Activated CD8-positive, alpha-beta memory T cell treated with anti-CD3 and anti-CD28 coated beads for 4 hours (primary cell): ENCODE measurements at places on chromosomes 12 and 14.

DNA sequence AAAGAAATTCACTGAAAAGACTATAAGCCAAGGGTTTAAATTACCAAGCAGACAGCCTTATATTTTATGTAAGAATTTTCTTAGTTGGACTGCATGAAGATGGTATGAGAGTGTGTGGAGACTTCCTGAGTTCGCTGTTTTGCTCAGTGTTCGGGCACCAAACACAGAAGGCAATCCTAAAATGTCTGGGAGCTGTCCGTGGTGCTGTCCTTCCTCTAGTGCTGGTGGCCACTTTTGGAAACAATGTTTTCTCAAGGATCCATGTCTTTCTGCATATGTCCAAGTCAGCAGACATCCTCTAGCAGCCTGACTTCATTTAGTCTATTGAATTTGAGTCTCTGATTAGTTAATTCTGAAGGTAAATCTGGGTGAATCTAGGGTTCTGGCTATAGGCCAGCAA, 135.8 kb downstream of the SLC8A3 start:
- DNase-seq = no peak

DNA sequence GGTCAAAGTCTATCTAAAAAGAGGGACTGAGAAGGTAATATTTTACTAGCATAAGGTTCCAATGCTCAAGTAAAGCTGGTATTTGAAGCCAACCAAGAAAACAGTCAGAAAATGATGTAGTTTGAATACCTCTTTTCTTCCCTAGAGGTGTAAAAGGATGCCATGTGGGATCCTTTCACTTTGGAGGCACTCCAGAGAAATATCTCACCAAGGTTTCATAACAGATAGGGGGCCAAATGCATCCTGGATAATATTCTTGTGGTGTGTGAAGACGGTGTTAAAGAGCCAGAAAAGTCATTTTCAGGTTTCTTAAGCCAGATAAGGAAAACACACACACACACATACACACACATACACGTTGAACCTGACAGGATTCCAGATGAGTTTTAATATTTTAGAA, 136.1 kb upstream of the PRKD1 start:
- no peak for DNase-seq

GRCh38 chr14:42011221-42011620, 404.5 kb downstream of the LRFN5 start:
- no peak for DNase-seq

- no peak for DNase-seq
These were observed 5.3 kb downstream of the KRT81 start for GRCh38 chr12:52285851-52286530.

GRCh38 chr12:110234755-110235154, 46.3 kb upstream of the ATP2A2 start:
- DNase-seq = no peak

- DNase-seq = no peak
These were observed 3.4 kb downstream of the GPR84 start for GRCh38 chr12:54360717-54361456.

DNA sequence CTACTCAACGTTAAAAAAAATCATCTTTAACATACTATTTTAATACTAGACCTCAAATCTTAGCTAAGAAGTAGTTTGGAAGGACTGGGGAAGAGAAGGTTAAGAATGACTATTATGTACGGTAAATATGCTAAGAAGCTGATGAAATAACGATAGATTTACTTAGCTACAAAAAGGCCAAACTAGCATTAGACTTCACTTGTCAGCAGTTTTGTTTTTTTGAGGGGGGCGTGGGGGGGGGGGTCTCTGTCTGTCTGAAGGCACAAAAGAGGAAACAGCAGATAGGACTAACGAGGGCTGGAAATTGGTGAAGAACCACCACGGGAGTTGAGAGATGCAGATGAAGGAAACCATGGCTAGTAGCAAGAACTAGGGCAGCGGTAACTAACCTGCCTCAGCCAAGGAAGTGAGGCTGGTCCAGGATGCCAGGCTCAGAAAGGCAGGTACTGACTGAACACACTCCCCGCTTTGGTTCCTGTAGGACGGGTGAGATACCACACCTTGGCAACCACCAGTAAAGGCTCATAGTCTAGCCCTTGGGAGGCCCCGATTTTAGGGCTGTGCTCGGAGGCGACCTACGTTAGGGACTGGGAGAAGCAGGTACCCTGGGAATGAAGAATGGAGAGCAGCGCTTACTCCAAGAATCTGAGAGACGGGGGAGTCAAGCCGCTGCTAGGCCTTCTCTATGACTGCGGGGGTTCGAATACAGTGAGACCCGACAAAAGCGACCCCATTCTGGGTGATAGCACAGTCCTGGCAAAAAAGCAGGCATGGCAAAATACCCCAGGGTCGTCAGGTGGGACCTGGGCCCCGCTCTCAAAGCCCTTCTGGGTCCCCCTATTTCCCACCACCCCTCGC, 675 bp downstream of the NEDD8 start:
- DNase-seq = no peak

GRCh38 chr12:71562676-71563595, 100.7 kb downstream of the ZFC3H1 start:
- DNase-seq = no peak

DNA sequence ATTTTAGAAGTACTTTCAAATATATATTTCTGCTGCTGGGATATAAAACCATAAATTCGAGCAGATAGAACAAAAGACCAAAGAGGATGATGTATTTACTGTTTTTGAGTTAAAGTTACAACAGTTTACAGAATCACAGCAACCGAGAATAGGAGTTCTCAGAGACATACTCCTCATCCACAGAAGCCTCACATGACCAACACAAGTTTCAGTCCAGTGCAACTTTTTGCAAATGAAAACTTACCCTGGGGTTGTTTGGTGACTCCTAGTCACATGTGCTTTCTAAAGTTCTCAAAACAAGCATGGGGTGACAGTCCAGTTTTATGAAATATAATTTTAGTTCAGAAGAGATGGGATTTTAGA, 117.1 kb downstream of the PRKCH start:
- DNase-seq = no peak

GRCh38 chr12:52907092-52907810, 2.4 kb upstream of the KRT8 start:
- no peak for DNase-seq

DNA sequence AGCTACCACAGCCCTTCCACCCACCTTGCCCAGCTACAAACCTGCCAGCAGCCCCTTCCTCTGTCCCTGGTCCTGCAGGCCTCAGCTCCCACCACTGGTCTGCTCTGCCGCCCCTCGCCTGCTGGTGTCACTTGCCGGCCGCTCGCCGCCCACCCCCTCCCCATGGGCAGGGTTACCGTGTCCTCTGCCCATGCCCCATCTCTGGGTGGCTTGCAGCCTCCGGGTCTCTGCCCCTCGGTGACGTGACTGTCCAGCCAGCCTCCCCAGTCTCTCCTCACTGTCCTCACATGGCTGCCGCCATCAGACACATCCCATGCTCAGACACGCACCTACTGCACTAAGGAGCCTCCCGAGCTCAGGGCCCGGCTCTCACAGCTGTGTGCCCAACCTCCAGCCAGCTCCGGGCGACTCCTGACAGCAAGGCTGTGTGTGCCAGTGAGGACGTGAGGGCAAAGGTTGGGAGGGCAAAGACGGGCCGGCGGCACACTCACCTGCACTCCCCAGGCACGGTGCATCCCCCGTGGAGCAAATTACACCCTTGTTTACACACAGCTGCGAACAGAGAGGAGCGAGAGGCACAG, 13.4 kb downstream of the JAG2 start:
- DNase-seq = no peak

DNA sequence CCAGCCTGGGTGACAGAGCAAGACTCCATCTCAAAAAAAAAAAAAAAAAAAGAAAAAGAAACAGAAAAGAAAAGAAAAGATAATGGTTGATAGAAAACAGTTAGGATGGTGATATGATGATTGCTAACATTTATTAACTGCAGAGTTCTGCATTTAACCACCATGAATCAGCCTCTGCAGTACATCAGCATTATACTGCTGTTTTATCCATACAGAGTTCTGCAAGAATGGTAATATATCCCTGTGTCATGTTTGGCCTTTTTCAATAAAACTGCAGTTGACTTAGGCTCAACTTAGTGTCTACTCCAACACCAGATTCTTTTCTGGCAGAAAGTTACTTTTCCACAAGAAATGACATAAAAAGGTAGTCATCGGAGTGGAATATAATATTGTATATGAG, 62.6 kb downstream of the DUSP6 start:
- DNase-seq = no peak
